ENCODE measurements at places on chromosomes 16 and 17.
A peak's percentile ranks its signal among the peaks of the same experiment; 100 is the strongest.

- no peak for DNase-seq
Measured at GRCh38 chr16:17294856-17295255, 175.9 kb downstream of the XYLT1 start.

DNA sequence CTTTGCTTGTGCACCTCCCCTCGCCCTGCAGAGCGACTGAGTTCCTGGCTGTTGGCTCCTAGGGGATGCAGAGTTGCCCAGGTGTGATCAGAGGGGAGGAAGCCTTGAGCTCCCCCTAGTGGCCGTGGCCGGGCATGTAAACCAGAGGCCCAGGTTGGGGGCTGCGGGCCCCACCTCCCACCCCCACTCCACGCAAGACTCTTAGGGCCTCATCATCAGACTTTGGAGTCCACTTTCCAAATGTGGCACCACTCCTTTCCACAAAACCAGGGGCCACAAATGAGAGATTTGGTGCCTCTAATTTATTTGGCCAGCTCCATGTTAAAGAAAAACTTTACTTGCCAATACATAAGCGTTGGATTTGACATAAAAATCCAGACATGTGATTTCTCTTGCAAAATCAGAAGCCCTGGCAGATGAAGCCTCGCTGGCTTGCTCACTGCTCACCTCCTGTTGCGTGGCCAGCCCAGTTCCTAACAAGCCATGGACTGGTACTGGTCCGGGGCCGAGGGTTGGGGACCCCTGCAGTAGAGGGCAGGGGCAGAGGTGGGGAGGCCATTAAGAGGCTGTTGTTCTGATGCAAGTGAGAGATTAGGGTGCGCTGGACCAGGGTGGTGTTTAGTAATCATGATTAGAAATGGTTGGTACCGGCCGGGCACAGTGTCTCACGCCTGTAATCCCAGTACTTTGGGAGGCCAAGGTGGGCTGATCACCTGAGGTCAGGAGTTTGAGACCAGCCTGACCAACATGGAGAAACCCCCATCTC lies 28.7 kb upstream of the GAS7 start:
- peak; percentile 21 for DNase-seq

DNA sequence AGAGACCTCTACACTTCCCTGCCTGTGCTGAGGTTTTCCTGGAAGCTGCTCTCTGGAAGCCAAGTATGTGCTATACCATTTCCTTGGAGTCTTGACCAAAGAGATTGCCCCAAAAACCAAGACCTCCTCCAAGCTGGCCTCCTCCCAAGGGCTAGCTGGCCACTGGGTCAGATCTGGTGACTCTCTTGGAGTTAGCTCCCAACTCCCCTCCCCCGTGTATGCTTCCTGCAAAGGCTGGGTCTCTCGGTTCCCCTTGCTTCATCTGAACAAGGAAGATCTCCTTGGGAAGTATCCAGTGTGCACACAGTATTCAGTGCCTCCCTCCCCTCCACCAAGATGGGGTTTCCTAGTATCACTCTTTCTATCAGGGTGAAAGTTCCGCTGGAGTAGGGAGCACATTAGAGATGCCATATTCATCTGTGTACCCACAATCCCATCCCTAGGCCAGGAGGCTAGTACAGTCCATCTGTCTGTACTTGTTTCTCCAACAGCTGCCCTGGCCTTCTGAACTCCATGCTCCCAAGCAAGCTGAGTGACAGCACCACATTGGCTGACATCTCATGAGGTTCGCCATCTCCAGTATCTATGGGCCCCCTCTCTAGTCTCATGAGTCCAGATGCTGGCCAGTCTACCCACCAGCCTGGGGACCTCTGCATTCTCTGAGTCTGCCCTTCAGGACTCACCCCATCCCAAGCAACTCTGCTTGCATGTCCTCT lies 3.2 kb downstream of the GAS7 start:
- DNase-seq, result no peak

DNA sequence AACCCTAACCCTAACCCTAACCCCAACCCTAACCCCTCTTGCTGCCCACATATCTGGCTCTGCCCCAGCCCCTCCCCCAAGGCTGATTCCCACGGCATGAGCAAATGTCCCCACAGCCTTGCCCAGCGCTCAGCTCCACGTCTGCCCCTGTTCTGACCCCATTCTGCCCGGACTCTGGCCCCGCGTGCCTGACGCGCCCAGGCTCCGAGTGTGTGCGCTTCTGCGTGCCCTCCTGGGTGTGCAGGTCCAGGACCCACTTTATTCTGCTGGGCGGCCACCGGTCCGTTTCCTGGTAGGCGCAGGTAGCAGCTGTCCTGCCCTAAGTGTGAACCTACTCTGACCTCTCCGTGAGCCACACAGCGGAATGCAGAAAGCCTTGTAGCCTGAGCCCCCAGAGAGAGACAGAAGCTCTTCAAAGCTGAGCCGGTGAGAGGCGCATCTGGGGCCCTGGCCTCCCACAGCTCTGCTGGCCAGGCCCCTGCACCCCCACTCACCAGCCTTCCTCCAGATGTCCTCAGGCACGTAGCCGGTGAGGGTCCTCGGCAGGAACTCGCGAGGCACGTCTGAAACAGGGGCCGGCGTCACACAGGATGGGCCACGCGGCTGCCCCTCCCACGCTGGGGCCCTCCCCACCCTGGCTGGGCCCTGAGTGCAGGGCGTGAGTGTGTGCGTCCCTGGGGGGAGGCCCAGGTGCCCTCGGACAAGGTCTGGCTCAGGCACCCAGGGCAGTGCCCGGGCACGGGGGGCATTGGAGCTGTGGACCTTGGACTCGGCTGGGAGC lies 14.0 kb upstream of the PABPN1L start:
- no peak for DNase-seq

- no peak for DNase-seq
Measured at GRCh38 chr16:7374614-7375174, 42.0 kb downstream of the RBFOX1 start.

GRCh38 chr16:10638101-10638500 lies 56.6 kb downstream of the TEKT5 start:
- DNase-seq, result no peak

- no peak for DNase-seq
Measured at GRCh38 chr17:76076765-76077583, 2.0 kb upstream of the ZACN start.

- DNase-seq, result no peak
Measured at GRCh38 chr17:9090641-9091096, 69.4 kb downstream of the NTN1 start.

- DNase-seq, result no peak
Measured at GRCh38 chr17:77670173-77670572, 288.3 kb upstream of the TNRC6C start.

GRCh38 chr16:50334106-50334975 lies 34.4 kb downstream of the BRD7 start:
- DNase-seq, result no peak

DNA sequence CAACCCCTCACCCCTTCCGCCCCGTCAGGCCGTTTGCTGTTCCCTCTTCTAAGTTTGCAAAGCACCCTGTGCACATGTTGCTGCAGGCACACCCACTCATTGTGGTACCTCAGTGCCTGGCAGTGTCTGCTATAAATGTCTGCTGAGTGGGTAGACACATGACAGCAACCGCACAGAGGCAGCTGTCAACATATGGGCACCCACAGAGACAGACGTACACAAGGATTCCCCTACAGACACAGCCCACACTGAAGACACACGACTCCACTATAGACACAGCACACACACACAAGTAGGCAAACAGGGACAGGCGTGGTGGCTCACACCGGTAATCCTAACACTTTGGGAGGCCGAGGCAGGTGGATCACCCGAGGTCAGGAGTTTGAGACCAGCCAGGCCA lies 17.8 kb upstream of the CRK start:
- no peak for DNase-seq

GRCh38 chr16:84505249-84506187 lies 1.1 kb upstream of the MEAK7 start:
- no peak for DNase-seq

GRCh38 chr16:13390093-13390985 lies 488.9 kb downstream of the SHISA9 start:
- no peak for DNase-seq

- no peak for DNase-seq
Measured at GRCh38 chr17:75001915-75002843, 10.3 kb upstream of the MRPL58 start.

DNA sequence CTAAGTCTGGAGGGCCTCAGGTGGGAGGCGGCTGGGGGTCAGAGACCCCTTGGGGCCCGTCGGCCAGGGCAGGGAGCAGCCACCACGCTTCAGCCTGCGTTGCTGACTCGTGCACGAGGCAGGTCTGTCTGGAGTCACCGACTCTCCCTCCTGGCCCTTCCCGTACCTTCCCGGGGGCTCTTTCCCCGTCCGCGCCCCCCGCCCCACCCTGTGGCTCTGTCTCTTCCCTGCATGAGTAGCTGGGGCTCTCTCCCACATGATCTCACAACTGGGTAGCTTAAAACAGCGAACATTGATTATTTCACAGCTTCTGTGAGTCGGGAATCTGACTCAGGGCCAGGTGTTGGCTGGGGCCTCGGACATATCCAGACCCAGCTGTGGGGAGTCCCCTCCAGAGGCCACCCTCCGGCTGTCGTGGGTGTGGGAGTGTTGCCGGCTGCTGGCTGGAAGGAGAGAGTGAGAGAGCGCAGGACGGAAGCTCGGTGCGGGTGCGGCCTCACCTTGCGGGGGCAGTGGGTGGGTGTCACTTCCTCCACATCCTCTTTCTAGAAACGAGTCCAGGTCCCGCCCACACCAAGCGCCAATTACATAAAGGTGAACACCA lies 17.3 kb downstream of the BAHCC1 start:
- DNase-seq, result peak; percentile 21

GRCh38 chr16:85567101-85567866 lies 45.8 kb upstream of the GSE1 start:
- no peak for DNase-seq

DNA sequence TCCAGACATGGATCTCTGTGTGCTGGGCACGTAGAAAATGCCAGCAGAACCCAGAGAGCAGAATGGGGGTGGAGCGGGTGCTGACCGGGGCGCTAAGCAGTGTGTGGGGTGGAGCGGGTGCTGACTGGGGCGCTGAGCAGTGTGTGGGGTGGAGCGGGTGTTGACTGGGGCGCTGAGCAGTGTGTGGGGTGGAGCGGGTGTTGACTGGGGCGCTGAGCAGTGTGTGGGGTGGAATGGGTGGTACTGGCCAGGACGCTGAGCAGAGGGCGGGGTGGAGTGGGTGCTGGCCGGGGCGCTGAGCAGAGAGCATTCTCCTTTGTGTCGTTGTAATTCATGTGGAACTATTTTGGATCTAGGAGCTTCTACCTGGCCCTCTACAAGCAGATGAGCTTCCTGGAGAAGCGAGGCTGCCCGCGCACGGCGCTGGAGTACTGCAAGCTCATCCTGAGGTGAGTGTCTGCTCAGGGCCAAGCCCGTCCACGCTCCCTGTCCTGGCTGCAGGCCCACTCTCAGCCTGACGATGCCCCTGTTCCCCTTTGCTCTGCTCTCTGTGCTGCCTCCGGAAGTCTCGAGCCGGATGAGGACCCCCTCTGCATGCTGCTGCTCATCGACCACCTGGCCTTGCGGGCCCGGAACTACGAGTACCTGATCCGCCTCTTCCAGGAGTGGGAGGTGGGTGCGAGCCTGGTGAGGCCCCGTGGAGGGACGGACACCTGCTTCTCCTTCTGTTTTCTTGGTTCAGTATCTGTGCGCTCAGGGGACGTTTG lies 20.3 kb upstream of the MC1R start:
- no peak for DNase-seq

DNA sequence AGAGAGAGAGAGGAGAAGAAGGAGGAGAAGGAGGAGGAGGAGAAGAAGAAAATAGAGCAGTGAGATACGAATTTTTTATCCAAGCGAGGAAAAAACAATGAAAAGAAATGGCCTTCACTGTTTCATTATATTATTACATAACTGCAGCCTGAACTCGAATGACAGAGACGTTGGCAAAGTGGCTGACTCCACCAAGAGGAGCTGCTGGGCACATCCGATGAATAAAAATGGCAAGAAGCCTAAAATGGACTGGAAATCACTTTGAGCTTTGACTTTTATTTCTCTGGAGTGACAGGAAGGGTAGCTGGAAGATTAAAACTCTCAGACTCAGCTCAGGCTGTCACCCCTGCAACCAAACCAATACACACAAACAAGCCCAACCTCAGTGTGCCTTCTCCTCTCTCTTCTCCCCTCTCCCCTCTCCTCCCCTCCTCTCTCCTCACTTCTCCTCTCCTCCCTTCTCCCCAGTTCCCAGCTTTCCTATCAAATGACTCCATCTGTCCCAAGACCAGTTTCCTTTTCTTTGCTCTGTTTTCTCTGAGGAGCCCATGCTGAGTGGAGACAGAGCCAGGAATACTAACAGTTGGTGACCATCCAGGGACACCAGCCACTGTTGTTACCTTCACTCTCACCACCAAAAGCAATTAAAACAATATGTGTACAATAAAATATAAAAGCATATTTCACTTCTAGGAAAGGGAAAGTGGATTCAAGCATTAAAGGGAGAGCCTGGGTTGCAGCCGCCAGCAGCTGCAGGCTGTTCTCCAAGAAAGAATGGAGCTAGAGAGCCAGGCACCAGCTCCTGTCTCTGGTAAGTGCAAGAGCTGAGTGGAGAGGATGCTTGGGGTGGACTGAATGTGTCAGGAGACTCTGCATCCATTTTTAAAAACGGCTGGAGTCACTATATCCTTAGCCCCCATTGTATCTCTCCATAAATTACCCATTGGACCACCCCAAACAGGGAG lies 51.2 kb downstream of the SOX9 start:
- no peak for DNase-seq

GRCh38 chr16:6988846-6989245 lies 343.8 kb upstream of the RBFOX1 start:
- DNase-seq, result no peak

DNA sequence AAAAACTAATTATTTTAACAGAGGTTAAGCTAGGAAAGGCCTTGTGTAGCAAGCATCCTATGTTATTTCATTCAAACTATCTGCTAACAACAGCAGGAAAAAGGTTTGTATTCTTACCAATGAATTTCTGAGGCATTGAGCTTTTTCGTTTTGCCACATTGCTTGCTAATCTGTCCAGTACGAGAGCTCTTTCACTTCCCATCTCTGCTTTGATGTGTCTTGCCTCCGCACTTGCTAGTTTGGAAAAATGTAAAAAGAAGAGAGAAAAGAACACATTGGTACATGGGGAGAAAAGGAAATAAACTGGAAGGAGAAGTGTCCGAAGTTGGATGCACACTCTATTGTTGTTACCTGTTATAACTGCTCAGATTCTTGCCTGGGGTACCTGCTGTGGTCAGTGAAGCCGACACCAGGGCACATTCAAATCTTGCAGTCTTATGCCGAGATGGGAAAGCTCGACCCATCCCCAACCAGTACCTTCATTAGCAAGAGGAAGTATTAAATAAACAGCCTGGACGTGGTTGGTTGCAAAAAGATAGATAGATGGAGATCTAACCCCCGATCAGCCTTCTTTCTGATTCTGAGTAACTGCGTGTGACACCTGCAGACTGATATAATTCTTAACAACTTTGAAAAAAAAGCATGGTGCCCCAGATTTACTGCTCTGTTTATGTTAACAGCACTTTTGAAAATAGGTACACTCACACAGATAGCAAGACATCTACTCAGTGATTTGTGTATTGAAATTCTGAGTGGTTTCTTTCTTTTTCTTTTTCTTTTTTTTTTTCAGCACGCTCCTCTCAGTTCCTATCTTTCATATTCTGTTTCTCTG lies 40.0 kb downstream of the GRB7 start:
- DNase-seq, result no peak

- DNase-seq, result no peak
Measured at GRCh38 chr17:77304746-77305473, 164.1 kb downstream of the SEC14L1 start.

GRCh38 chr17:6162892-6163291 lies 92.7 kb downstream of the WSCD1 start:
- DNase-seq, result no peak

- DNase-seq, result no peak
Measured at GRCh38 chr17:36612323-36612722, 10.9 kb downstream of the MRM1 start.
